ENCODE measurements at places on chromosomes 6 and 20.

DNA sequence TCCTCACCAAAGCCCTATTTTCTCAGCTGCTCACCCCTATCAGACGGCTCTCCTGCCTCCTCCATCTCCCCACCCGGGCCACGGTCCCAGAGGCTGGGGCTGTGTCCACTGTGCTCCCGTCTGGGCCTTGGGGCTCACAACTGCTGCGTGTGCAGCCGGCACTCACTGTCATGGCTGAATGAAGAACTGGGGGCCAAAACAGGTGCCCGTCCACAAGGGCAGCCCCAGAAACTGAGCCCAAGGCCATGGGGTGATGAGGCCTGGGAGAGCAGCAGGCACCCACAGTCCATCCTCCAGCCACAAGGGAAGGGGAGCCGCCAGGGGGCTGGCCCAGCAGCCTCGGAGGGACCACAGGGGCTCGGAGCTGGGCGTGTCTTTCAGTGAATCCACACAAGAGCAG is 159.5 kb downstream of the DLL1 start:
- DNase-seq: no peak

GRCh38 chr6:90918361-90918760 is 331.5 kb upstream of the MAP3K7 start:
- DNase-seq: no peak

DNA sequence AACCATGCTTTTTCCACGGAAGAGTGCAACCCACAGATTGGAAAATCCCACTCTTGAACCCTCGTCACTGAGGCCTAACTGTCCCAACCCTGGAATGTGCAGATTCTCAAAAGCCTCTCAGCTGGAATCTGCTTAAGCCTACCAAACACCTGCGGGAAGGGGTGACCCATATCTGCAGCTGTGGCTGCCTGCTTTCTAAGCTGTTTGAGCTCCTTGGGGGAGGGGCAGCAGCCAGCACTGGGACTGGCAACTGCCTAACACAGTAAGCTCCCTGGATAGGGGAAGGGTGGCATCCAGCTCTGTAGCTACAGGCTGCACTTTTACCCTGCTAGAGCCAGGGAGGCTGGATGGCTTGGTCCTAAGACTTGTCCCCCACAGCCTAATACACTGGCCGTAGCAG is 579.6 kb downstream of the COL12A1 start:
- DNase-seq: no peak

- no peak for DNase-seq
Observed at GRCh38 chr6:73302339-73302738, 39.3 kb upstream of the KHDC1 start.

DNA sequence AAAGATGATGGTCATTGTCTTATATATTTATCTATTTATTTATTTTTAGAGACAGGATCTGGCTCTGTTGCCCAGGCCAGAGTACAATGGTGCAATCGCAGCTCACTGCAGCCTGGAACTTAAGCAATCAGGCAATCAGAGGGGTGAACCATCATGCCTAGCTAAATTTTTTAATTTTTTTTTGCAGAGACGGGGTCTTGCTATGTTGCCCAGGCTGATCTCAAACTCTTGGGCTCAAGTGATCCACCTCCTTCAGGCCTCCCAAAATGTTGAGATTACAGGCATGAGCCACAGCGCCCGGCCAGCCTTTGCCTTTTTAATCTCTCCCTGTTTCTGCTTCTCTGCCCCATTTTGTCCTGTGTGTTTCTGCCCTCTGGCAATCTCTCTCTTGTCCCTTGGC is 102.2 kb downstream of the NCR2 start:
- no peak for DNase-seq

DNA sequence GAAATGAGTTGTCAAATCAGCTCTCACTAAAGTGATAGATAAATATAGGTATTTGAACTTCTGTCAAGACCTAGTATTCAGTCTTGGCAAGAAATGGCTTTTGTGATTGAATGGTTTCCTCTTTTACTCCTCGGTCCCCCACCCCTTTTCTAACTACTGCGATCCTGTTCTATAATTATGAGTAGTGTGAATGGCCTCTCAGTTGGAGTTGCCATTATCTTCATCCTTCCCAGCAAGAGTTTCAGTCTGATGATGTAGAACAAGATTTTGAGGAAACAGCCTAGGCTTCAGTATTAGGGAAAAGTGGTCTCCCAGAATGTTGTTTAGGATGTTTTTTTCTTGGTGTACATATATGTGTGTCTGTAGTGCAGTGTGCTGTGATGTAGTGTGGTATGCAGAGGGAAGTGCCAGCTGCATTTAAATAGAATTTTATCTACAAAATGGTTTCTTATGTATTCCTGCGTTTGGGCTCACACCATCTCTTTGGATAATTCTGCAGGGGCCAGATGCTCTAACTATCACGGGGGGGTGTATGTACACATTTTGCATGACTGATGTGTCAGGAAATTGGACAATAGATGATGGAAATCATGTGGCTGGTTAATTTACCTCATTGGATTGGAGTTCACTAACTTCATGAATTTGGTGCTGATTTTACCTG is 180.1 kb upstream of the MMS22L start:
- DNase-seq: no peak

DNA sequence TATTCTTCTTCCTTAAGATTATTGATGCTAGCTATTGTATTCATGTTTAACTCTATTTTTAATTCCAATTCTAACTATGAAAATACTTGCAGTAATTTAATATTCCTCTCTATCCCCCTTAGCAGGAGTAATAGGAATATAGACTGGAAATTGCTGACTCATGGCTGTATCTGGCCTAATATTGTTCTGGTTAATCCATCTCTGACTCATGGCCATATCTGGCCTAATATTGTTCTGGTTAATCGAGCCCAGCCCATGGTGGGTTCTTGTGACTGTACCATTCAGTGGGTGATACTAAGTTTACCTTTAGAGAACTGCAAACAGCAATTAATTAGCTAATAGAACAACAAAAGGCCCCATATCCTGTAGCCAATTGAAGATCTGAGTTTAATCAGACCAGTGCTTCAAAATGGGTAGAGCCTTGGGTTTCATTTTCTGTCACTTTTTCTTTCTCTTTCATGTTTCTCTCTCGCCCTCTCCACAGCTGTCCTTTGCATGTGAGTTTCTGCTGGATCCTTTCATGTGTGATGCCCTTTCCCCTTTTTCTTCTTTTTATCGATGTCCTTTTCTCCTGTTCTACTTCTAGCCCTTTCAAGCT is 50.6 kb downstream of the SLC22A3 start:
- DNase-seq: no peak

Data from EH (cell line).